Stimulated activated naive CD4-positive, alpha-beta T cell treated with Interleukin-2 at 50 U/mL for 16 hours (primary cell): ENCODE measurements at places on chromosomes 11 and 22.

DNA sequence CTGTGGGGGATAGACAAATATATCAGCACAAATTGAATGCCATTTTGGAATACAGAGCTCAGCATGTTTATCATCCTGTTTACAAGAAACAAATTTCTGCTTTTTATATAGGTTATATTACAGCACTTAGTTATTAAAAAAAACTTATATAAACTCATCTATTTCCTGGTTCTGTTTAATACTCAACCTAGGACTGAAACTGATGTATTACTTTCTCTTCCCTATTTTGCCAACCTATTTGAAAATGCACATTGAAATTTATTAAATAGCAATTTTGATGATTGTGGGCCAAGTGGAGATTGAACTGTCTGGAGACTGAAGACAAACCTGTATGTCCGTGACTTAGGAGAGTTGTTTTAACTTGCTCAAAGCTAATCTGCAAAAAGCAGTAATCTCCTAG is 288.3 kb upstream of the ANO3 start:
- DNase-seq: no peak

GRCh38 chr11:78234006-78234405 is 45.3 kb downstream of the USP35 start:
- DNase-seq: no peak

DNA sequence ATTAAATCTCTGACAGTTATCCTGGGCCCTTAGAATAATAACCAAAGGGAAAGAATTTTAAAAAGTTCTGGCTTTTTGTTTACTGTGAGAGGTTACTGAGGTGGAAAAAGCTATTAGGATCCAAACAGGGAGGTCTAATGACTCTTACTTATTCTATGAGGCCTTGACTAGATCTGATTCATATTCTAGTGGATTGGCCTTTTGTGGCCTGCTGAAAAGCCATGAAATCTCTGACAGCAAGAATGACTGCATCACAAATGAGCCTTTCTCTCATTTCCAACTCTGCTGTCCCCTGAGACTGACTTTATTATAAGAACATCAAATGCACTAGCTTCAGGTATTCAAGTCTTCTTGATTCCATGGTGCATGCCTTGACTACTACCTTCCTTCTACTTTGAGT is 1797.6 kb downstream of the LRRC4C start:
- DNase-seq: no peak

- no peak for DNase-seq
These were observed 515.1 kb downstream of the INSC start for GRCh38 chr11:15629690-15630321.

DNA sequence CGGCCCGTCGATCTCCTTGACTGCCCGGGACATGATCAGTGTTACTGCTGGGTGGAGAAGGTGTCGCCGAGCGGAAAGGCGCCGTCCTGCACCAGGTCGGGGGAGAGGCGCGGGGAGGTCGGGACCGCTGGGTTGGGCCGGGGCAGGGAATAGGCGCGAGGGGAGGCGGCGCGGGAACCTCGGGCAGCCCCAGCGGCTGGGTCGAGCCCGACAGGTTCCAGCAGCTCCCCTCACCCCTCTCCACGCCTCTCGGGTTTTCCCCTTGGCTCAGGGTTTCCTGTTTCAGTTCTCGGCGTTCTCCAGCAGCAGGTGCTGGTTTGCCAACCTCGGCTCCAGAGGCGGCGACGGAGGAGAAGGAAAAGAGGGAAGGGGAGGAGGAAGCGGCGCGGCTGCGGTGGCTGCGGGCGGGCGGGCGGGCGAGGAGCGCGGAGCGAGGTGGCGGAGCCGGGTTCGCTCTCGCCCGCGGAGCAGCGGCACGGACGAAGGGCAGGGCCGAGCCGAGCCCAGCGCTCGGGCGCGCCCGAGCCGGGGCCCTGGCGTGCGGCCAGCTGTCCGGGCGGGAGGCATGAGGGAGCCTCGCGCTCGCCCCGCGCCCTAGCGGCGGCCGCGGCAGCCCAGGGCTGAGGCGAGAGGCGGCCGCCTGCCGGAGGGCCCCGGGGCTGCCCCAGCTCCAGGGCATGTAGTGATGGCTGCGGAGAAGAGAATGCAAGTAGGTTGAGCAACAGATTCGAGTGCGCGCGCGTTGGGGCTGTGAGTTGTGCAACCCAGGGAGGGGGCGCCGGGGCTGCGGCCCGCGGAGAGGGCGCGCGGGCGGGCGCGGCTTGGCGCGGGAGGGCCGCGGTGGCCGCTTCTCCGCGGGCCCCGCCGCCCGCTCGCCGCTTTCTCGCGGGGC is at the start of gene ZC3H12C:
Gene ZC3H12C (plus strand): TSS at position 878 of the 892 bp plus-strand sequence. CDS start 20 bp downstream, outside the sequence.
- DNase-seq: peak; percentile 15

GRCh38 chr11:70139785-70140410 is 61.8 kb downstream of the ANO1 start:
- no peak for DNase-seq

- DNase-seq: no peak
These were observed 10.8 kb downstream of the TTLL12 start for GRCh38 chr22:43176090-43176489.

DNA sequence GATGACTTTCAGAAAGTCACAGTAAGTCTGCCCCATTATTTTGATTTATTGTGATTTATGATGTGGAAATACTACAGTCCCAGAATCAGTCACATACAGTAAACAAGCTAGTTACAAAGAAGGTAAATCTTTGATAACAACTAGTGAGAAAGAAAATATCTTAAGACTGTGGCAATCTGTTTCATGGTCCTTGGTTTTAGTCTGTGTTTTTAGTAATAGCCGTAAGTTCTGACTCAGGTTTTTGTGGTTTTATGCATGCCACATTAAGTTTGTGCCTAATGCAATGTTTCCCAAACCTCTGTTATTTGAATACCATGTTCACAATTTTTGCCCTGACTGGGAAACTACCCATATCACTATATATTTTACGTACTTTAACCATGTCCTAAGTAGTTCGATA is 6.7 kb downstream of the CEP295 start:
- DNase-seq: no peak

- DNase-seq: no peak
These were observed 241.8 kb downstream of the LARGE1 start for GRCh38 chr22:33678523-33678922.

- no peak for DNase-seq
These were observed 6.7 kb upstream of the GSTP1 start for GRCh38 chr11:67576735-67577475.

GRCh38 chr11:94925422-94926270 is 47.7 kb downstream of the CWC15 start:
- no peak for DNase-seq

DNA sequence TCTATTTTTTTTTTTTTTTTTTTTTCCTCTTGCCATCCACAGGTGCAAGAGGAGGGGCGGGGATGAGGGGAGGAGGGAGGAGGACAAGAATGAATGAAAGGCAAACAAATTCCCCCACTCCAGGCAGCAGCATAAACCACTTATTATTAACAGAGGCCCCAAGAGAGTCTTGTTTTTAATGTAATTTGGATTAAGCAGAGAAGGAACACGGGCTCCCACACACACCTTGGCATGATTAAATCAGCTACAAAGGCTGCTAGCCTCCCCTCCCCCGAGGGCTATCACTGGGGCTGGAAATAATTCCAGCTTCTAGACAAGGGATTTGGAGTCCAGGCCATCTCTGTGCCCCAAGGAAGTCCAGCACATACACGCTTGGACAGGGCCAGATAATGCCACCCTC is 93.4 kb upstream of the DRD2 start:
- no peak for DNase-seq

DNA sequence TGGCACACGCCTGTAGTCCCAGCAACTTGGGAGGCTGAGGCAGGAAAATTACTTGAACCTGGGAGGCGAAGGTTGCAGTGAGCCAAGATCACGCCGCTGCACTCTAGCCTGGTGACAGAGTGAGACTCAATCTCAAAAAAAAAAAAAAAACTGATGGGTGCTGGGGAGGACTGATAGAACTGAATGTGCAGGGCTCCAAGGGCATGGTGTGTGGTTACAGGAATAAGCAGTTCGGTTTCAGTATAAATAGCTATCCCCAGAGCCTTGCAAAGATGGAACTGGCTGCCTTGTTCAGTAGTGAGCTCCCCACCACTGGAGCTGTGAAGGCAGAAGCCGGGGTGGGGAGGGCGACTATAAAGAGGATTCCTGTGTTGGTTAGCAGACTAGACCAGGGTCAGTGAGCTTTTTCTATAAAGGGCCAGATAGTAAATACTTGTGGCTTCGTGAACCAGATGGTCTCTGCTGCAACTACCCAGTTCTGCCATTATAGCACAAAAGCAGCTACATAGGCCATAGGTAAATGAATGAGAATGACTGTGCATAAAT is 5.9 kb downstream of the TOM1 start:
- no peak for DNase-seq

DNA sequence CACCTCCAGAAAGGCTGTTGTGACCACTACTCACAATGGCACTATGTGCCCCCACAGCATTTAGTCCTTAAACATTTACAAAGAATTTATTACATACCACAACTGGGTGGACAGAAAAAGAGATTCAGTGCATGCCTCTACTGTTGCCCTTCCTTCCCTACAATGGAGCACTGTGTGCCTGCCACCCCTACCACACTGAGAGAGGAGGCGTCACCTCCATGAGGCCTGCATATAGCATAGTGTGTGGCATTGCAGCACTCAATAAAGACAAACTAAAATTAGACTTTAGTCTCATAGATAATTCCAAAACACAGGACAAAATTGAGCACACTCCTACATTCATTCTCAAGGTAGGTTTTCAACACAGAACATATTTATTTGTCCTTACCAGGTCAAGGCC is 25.8 kb downstream of the THAP12 start:
- no peak for DNase-seq

DNA sequence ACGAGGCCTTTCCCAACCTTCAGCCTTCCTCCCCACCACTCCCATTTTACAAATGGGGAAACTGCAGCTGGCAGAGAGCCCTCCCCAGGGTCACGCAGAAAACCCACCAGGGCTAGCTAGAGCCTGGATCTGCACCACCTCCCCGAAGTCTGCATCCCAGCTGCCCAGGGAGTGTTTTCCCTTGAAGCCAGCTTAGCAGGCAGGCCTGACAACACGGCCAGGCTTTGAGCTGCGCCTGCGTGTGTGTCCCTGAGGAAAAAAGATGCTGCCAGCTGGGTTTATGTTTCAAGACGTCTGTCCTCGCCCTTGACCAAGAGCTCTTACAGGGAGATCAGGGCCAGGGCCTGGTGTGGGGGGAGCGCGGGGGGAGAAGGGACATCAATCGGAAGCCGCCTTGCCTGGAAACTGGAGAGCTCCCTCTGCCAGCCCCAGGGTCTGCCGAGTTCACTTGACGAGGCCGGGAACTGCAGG is 20.3 kb downstream of the WNT11 start:
- DNase-seq: no peak
